ENCODE measurements at places on chromosomes 6 and 20.

GRCh38 chr20:63265891-63266515 lies 6.6 kb upstream of the ARFGAP1 start:
- no peak for DNase-seq

- no peak for DNase-seq
These were observed 170.1 kb downstream of the LRFN2 start for GRCh38 chr6:40417031-40417430.

GRCh38 chr20:48711696-48712464 lies 115.9 kb downstream of the PREX1 start:
- no peak for DNase-seq

DNA sequence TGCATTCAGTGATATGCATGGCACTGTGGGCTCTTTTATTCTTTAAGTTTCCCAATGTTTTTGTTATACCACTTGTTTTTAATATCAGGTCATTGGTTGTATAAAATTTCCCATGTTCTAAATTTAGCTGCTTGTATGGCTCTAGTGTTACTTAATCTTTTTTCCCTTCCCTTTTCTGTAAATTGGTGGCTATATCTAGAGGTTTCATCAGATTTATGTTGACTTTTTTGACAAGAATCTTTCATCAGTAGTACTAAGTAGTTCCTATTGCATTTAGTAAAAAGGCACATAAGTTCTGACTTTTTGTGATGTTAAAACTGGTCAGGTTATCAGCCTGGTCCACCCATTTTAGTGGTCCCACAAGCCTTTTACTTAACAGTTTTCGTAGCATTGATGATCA lies 51.1 kb downstream of the MMS22L start:
- no peak for DNase-seq

GRCh38 chr6:35804996-35805736 lies at the start of gene LHFPL5:
LHFPL5 (plus strand) TSS chr6:35805352; CDS start chr6:35805671, 319 bp downstream.
- peak; percentile 69 for DNase-seq

GRCh38 chr6:136703331-136703865 lies 88.9 kb downstream of the MAP3K5 start:
- DNase-seq = no peak

DNA sequence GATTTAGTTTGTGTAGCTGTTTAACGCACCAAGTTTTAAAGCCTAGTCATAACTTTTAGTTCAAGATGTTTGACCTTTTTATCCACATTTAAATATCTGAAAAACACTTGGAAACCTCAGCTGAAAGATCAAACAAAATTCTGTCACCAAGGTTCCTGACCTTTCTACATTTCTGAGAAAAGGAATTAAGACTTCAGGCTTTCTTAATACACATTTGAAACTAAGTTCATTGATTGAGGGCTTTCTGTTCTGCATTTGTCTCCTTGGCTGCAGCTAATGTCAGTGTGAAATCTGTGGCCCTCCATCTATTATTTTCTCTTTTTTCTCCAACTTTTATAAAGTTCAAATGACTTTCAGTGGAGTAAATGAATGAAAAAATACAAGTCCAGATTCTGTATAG lies 22.7 kb upstream of the FBXL4 start:
- DNase-seq = no peak

GRCh38 chr6:147397306-147397705 lies 111.2 kb upstream of the SAMD5 start:
- DNase-seq = no peak

- DNase-seq = no peak
These were observed 84.1 kb upstream of the EPB41L1 start for GRCh38 chr20:36070451-36070850.

GRCh38 chr6:13418844-13419243 lies 68.6 kb downstream of the GFOD1 start:
- no peak for DNase-seq

GRCh38 chr6:89350281-89350966 lies 2.1 kb downstream of the UBE2J1 start:
- DNase-seq = no peak

- no peak for DNase-seq
These were observed 37.4 kb downstream of the RCAN2 start for GRCh38 chr6:46453741-46454316.

DNA sequence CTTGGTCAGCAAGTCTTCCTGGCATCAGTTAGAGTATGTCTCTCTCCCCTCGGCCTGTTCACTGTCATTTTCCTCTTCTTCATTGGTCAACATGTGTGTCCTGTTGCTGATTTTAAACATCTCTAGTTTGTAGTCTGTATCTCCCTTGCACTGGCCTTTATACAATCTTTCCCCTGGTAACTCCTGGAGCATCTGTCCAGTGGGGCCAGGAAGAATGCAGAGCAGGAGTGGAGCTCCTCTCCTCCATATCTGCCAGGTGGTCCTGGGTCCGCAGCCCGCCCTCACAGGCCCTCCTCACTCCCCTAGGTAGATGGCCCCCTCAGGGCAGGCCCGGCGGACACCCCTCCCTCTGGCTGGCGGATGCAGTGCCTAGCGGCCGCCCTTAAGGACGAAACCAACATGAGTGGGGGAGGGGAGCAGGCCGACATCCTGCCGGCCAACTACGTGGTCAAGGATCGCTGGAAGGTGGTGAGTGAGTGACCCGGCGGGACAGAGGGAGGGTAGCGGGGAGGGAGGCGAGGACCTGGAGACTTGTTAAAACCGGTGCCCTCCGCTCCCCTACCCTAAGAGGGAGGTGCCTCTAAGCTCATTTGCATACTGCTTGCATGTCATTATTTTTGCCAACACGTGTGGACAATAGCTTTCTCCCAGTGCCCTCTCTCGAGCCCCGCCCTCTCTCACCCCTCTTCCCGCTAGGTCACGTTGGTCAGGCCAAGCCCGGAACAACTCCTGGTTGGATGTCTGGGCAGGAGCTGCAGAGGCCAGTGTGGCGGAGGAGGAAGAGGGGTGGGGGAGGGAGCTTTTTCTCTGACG lies 3.2 kb downstream of the TTBK1 start:
- DNase-seq = peak; percentile 28

DNA sequence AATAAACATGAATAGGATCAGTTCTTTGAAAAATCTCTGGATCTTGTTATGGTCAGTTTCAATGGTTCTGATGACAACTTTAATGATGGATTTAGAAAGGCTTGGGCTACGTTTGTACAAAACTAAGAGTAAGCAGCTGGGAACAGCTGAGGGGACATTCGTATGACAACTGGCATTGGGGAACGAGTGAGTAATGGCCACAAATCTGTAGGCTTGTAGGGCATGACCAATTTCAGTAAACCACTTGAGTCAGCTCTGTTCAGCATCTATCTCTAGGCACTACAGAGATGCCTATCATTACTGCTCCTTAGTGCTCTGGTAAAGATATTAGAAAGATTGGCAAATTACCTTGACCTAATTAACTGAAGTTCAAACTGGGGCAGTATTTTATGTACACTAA lies 1375.6 kb downstream of the EPHA7 start:
- DNase-seq = no peak

- no peak for DNase-seq
These were observed 82.4 kb upstream of the NNAT start for GRCh38 chr20:37438464-37439222.

DNA sequence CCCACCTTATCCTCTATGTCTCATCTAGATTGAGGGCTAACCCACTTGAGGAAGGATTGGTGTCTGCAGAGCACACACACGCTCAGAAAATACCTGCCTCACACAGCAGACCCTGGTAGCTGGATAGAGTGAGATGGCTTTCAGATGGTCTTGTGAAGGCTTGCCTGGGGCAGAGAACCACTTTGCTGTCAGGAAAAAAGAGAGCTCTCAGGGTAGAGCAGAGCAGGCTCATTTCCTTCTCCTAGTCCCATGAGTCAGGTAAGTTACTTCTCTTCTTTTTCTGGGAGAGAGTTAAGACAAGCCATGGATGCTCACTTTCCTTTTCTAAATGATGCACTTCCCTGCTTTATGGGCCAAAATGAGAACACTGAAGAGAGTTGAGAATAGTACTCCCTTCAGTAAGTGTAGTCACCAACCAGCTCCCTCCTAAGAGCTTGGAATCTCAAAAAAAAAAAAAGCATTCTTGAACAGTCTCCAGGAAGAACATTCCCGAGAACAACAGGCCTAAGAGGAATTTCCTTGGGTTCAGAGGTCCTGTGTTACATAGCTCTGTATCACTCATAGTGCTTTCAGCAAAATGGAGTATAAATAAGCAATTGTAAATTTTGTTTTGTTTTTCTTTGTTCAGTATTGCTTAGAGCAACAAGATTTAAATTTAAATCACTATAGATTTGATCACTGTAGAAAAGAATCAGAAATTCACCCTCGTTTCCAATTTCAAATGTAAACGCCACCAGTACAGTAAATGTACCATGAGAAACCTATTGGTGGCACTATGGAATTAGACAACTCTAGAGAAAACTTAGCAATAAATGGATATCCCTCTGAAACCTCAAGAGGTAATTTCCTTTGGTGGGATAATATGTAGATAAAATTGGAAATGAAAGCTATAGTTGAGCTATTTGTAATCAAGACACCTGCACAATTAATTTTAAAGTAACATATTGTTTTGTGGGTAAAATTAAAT lies 530.3 kb downstream of the RFPL4B start:
- DNase-seq = no peak

- no peak for DNase-seq
These were observed 221.9 kb downstream of the TTLL2 start for GRCh38 chr6:167546611-167547327.

GRCh38 chr20:48766961-48767960 lies 60.5 kb downstream of the PREX1 start:
- DNase-seq = peak; percentile 64

DNA sequence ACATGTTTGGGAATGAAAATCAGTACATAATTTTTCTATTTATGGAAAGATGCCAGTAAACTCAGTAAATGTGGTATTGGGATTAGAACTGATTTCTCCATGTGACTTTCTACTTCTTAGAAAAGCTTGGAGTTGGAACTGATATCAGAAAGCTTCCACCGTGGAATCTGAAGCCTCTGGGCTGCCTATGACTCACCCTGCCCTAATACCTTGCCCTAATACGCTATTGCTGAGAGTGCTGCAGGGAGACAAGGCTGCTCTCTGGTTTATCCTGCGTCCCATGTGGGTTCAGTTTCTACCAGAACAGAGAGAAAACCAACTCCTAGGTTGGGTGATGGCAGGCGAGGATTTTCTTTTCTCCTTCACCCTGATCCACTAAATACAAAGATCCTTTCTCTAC lies 3.3 kb upstream of the STMND1 start:
- DNase-seq = no peak

DNA sequence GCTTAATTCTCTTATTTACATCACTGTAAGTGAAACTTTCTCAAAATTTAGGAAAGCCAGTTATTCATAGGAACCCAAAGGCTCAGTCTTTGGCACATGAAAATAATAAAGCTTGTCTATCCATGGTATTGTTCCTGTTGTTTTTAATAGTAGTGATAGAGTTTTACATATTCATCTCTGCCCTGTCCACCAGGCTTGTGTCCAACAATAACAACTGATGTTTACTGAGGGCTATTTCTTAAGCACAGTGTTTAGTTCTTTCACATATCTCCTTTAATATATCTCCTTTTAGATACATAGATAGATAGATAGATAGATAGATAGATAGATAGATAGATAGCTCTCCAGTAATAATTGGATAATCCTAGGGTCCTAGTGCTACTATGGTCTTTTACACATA lies 34.2 kb downstream of the FOXQ1 start:
- DNase-seq = no peak

- peak; percentile 48 for DNase-seq
These were observed 42.4 kb upstream of the ADGRF4 start for GRCh38 chr6:47655719-47656595.

DNA sequence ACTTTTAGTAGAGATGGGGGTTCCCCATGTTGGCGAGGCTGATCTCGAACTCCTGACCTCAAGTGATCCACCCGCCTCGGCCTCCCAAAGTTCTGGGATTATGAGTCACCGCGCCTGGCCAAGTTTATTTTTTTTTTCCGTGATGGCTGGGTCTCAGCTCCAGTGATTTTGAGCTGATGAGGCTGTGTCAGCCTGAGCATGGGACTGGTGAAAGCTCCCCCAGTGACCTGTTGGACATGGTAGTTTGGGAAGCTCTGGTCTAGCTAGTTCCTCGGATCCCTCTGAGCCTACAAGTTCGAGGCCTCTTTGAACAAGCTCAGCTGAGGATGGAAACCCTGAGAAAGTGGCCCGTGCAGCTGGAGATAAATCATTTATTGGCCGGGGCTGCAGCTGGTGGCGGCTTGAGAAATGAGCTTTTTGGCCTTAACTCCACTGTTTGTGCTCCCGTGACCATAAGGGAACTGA lies 126.8 kb downstream of the SNX5 start:
- no peak for DNase-seq

- DNase-seq = no peak
These were observed 47.4 kb downstream of the TRDN start for GRCh38 chr6:123589317-123589716.

DNA sequence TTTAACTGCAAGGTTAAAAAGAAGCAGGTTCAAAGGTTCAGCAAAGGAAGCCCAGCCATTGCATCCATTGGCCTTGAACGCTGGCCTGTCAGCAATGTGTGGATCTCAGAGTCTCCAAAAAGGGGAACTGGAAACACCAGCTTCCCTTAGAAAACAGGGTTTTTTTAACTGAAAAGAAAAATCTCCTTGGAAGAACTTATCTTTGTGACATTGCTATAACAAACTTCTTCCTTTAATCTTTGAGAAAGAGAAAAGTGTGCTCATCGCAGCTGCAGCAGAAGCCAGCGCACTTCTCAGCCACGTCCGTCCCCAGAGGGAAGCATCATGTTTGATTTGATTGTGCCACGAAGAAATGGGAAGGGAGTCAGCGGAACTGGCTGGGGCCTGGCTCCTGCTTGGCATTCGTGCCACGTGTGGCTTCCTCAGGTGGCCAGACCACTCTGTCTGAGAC lies 215.0 kb downstream of the SYNDIG1 start:
- DNase-seq = no peak

Measured in activated naive CD8-positive, alpha-beta T cell treated with anti-CD3 and anti-CD28 coated beads for 36 hours (primary cell).